G401 (cell line): ENCODE measurements at places on chromosomes 3 and 15.

DNA sequence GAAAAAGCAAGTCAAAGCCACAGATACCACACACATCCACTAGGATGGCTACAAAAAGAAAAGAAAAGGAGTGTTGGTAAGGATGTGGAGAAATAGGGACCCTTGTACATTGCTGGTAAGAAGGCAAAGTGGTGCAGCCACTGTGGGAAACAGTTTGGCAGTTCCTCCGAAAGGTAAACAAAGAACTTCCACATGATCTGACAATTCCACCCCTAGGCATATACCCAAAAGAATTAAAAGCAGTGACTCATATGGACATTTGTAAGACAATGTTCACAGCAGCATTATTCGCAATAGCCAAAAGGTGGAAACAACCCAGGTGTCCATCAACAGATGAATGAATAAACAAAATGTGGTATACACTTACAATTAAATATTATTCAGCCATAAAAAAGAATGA lies 22.2 kb upstream of the GMPPB start:
- no peak for DNase-seq

GRCh38 chr3:75078290-75078689 lies 463.8 kb upstream of the CNTN3 start:
- DNase-seq, result no peak

GRCh38 chr3:174035328-174035886 lies 637.9 kb downstream of the NLGN1 start:
- DNase-seq, result peak; percentile 69

DNA sequence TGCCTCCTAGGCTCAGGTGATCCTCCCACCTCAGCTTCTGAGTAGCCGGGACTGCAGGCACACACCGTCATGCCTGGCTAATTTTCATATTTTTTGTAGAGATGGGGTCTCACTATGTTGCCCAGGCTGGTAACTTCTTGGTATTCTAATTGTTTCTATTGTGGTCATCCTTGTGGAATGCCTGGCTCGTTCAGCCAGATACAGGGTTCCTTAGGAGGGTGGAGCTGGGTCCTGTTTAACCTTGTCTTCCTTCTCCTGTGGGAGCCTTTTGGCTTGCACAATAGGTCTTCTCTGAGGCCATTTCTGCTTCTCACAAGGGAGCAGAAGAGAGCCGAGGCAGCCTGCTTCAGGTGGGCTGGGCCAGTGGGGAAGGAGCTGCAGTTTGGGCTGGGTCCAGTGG lies 15.7 kb downstream of the PLEKHO2 start:
- no peak for DNase-seq

- peak; percentile 12 for DNase-seq
These were observed 3.6 kb upstream of the CLDN16 start for GRCh38 chr3:190384309-190384756.

DNA sequence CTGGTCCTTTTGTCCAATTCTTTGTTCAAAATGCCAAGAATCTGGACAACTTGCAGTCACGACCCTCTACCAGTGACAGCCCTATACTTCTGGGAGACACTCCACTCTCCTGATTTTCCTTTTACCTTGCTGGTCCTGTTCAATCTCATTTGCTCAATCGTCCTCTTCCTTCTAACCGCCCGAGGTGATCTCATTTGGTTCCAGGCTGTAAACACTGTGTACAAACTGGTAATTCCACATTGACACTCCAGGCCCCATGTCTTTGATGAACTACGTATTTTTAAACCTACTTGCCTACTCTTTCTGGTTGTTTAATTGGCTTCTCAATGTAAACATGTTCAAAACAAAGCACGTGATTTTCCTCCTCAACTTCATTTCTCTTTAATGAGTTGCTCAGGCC lies 23.7 kb upstream of the C3orf49 start:
- no peak for DNase-seq

DNA sequence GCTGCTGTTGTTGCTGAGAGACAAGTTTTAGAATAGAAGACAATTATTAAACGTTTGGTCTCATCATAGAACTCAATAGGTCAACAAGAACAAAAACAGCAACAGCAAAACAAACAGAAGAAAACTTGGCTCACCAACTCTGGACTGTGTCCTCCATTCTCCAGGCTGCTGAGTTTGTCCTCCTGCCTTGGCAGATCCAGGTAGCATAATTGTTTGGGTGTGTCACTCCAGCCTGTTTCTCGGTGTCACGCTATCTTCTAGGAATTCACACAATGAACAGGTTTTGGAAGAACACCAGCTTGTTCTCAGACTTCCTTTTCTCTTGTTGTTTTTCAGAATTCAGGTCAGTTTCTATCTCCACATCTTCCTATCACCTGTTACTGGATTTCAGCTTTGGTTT lies 34.7 kb downstream of the ARRDC4 start:
- no peak for DNase-seq

DNA sequence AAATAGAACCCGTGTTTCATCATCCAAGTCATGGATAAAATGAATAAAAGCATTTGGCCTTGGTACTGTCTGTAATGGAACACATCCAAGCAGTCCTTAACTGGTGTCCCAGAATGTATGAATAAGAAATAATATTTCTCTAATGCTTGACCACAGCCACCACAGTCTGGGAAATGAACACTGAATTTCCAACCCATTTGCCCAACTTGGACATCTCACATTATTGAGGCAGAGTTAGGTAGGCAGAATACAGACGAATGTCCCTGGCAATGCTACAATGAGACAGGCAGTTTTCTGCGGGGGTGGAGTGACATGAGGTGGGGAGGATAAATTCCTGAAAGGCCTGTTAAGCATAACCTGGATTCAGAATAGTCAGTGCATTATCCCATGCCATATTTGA lies 245.7 kb downstream of the ZIC1 start:
- DNase-seq, result peak; percentile 80

GRCh38 chr3:150117076-150117475 lies 146.4 kb upstream of the PFN2 start:
- no peak for DNase-seq

- DNase-seq, result no peak
These were observed 415.3 kb downstream of the CNTN4 start for GRCh38 chr3:2513986-2514385.

DNA sequence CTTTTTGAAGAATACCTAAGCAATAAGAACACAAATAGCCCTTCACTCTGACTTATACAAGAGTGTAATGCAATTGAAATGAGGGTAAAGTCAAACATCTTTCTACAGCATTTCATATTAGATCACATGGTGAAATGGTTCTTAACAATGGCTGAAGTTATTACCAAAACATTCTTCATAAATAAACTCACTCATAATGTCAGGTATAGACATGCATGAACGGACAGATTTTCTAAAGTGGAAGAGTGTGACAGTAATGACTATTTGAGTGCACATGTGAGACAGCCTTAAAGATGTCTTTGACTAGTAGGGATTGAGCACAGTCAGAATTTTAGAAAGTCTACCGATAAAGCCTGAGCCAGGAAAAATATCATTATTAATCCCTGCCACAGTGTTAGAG lies 471.0 kb downstream of the ZPLD1 start:
- no peak for DNase-seq

- no peak for DNase-seq
These were observed 19.8 kb downstream of the IQSEC1 start for GRCh38 chr3:13053420-13053819.

DNA sequence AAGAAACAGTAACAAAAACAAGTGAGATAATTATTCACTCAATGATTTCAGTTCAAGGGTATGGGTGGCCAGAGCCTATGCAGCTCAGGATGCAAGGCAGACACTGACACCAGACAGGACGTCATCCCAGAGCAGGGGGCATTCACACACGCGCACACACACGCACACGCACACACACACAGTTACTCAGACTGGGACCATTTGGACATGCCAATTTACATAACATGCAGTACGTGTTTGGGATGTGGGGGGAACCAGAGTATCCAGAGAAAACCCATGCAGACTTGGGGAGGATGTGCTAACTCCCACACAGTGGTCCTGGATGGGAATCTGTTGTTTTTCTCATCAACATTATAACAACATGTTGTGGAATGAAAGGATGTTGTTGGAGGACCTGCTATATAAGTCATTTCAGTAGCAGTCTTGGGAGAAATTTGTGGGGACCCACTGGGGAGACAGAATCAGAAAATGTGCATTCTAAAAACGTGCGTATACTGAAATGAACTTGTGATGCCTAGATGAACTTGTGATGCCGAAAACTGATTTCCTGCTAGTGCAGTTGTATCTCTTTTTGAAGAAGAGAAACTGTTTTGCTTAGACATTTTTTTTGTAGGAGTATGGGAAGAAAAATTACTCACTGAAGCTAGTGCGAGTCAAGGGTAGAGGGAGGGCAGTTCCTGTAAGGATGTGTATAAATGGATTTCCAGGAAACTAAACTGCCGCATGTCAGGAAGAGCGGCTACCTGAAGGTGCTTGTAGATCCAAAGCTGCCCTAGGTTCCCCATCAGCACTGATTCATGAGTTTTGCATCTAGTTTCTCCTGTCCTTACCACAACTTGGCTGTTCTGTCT lies 25.2 kb downstream of the CD200 start:
- no peak for DNase-seq

GRCh38 chr3:168047190-168047795 lies 48.4 kb downstream of the GOLIM4 start:
- peak; percentile 81 for DNase-seq

DNA sequence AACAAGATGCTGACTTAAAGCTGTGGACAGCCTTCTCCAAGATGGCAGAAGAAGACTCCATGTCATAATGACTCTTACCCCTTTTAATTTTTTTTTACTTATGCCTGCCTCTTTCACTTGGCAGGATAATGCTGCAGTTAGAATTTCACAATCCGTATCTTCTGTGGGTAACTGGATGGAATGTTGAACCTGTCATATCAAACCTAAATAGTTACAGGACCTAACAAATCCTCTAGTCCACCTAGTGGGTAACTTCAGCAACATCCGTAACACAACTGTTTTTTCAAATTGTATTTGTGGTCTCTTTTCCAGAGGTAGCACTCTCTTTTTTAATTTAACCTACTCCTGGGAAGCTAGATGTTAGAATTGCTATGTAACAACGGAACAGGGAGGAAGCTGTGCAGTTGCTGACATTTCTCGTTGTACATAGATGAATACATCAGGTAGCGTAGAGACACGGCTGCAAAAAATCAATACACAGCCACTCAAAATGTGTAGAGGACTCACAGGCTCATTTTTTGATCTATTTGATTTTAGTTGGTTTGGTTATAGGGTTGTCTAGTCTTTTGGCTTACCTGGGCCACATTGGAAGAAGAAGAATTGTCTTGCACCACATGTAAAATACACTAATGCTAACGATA lies 43.9 kb upstream of the TRPM1 start:
- no peak for DNase-seq
